ENCODE measurements at places on chromosomes 3 and 15.
A peak's percentile ranks its signal among the peaks of the same experiment; 100 is the strongest.

DNA sequence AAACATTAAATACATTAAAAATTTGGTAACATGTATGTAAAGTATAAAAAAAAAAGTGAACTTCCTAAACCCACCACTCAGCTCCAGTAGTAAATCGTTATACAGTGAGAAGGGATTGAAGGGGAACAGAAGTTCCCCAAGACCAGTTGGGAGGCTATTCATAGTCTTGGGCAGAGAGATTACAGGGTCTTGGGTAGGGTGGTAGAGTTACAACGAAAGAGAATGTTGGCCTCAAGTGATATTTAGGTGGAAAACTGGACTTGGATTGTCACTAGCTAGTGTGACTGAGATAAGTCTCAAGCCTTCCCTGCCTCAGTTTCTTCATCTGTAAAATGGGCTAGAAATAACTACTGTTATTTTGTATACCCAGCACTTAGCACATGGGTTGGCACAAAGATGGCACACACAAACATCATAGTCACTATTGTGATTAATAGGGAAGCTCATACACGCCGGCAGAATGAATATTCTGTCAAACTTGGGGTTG is 431 bp upstream of the YEATS2 start:
- DNase-seq, result no peak

GRCh38 chr3:15287565-15288330 is 44.6 kb downstream of the SH3BP5 start:
- DNase-seq, result no peak

- peak; percentile 56 for DNase-seq
Observed at GRCh38 chr3:141796889-141797781, 33.9 kb downstream of the GRK7 start.

DNA sequence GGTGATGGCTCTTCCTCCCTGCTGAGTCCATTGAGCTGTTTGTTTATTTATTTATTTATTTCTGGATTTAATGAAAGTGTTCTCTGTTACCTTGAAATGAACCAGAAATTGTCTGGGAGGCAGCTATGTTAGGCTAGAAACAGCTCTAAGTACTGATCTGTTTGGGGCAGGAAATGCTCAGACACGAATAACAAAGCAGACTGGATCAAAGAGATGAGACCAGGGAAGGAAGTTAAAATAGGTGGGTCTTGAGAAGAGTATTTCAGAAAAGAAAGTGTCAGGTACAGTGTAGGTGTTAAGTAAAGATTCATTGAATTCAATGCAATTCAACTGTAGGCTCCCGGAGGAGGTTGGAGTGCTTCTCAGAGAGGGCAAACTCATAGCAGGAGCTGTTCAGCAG is 173.3 kb downstream of the IL20RB start:
- no peak for DNase-seq

GRCh38 chr3:51712038-51712420 is 5.2 kb downstream of the GRM2 start:
- no peak for DNase-seq

- no peak for DNase-seq
Observed at GRCh38 chr3:151171145-151171757, 31.8 kb downstream of the GPR171 start.

DNA sequence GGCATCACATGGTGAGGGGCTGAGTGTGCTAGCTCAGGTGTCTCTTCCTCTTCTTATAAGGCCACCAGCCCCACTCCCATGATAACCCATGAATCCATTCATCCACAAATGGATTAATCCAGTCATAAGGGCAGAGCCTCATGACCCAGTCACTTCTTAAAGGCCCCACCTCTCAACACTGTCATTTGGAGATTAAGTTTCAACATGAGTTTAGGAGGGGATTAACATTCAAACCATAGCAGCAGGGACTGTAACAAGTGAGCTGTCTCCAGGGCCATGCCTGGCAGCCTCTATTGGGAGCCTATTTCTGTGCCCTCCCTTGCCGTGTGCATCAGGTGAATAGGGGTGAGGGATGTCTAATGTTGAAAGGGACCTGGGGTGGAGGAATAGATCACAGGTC is 77.5 kb downstream of the CHRD start:
- DNase-seq, result no peak

GRCh38 chr15:58934521-58934920 is 1.0 kb upstream of the SLTM start:
- DNase-seq, result no peak

DNA sequence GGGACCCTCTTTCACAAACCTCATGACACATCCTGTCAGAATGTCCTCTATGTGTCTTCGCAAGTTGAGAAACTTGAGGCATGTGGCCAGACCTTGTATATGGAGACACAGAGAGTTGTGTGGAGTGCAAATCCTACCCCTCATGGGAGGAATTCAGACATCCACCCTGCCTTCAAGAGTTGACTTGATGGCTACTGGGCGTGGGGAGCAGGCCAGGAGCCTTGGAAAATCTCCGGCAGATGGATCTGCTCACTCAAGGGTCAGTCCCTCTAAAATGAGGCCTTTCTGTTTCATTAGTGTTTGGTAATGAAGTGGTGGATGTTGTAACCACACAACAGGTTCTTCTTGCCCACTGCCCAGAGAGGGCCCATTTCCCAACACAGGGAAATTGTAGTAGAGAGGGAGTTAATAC is 79.0 kb downstream of the ASB7 start:
- no peak for DNase-seq

DNA sequence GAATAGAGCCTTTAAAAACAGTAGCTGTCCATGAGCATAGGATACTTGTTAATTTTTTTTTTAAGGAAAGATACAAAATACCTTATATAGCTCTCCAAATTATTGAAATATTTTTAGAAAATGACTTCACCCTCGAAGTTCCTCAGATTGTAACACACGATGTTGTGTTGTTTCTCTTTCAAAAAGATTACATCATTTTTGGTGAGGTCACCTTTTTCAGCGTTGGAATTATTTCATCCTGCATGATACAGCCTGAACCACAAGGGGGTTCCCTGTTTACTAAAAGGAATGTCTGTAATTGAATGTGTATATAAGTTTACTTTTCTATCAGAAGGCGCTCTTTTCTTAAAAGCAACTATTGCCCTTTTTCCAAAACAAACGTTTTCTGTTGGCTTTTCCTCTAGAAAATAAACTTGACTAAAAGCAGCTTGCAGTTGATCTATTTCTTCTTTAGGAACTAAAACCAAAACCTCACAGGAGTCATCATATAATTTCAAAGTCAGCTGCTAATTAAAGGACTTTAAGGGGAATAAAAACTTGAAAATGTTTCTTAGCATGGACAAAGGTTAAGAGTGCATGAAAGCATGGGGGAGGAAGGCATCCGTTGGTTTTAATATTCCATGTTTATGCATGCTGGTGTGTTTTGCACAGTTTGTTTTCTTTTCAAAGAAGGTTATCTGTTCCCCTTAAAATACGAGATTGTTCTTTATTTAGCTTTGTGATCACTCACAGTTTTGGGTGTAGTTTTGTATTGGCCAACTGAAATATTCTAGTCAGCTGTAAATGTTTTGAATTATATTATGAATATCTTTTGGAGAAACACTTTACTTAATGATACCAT is 29.4 kb downstream of the LYSMD4 start:
- no peak for DNase-seq

- no peak for DNase-seq
Observed at GRCh38 chr3:155948476-155948875, 78.0 kb downstream of the GMPS start.

DNA sequence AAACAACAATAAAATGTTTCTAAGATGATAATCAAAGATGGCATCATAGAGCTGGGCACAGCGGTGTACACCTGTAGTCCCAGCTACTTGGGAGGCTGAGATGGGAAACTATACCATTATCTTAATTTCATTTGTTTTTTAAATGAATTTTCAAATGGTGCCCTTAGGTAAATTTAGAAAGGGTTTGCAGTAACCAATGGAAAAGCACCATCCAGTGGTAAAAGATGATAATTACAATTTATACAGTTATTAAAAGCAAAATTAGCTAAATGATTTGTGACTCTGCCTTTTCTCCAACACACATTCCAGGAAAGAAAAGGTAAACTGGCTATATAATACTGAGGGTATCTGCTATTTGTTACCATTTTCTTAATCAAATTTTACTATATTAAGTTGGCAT is 14.4 kb upstream of the ANKRD28 start:
- no peak for DNase-seq

DNA sequence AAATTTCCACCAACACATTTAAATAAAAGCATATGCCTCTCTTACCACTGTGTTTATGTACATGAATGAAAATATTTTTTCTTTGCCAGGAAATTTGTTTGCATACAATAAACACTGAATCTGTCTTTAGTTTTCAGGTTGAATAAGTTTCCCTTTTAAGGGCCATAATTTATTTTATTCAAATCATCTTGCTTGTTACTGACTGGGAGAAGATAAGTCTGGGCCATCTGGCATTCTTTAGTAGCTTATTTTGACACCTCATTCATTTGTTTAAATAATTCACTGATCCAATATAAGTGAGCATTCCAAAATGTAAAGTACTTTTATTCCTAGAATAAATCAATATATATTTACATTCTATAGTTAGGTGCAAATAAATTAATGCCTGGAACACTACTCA is 1001.3 kb downstream of the PLOD2 start:
- no peak for DNase-seq

DNA sequence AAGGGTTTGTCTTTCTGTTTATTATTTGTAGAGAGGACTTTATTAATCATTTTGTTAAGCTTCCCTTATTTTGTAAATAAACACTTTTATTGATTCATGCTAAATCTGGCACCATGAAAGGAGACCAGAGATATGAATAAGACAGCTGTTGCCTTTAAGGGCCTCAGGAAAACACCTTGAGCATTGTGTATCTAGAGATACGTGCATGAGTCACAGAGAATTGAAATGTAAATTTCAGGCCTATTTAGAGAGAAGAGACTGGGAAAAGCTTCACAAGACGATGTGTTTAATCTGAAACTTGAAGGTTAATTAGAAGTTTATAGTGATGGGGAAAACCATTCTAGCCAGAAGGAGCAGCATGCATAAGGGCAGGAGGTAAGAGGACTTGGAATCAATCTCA is 28.6 kb upstream of the UTS2B start:
- no peak for DNase-seq

DNA sequence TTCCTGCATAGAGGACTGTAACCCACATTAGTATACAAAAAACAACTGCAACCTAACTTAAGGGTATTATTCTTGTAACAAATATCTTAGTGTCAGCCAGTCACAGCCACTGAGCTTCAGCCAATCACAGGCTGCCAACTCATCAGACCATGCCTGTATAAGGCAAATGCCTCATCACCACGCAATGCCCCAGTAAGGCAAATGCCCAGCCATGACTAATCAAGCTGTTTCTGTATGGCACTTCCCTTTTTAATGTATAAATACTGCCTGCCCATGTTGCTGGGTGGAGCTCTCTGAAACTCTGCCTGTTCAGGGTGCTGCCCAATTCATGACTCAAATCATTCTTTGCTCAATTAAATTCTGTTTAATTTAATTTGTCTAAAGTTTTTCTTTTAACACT is 18.4 kb upstream of the GABRA5 start:
- DNase-seq, result no peak

DNA sequence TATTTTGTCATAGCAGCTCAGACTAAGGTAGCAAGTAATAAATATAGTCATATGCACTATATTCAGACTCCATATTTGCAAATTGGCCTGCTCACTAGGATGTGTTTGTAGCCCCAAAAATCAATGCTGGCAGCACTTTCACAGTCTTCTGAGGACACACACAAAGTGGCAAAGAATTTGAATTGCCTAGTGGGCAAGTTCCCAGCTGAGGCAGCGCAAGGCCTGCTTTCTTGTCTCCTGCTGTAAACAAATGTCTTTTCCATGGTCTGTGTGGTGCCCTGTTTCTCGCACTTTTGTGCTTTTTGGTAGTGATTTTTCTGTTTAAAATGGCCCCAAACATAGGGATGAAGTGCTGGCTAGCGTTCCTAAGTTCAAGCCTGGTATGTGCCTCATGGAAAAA is 416.0 kb downstream of the OCA2 start:
- DNase-seq, result no peak

DNA sequence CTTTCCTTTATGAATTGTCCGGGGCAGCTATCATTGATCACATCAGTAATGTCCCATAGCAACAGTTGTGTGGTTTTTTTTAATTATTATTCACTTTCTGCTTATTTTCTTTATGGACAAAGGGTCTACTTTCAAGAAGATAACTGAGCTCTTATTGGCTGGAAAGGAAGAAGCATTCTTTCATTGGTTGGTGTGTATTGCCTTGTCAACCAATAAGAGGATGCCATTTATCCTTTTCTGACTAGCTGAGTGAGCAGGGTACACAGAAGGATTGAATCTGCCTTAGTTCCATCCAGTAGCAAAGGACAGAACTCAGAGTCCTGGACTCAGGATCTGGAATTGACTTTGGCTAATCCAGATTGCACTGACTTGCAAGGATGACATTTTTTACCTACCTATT is 13.2 kb upstream of the AEN start:
- no peak for DNase-seq

- peak; percentile 42 for DNase-seq
Observed at GRCh38 chr15:51864408-51865056, 35.1 kb downstream of the TMOD3 start.

- peak; percentile 72 for DNase-seq
Observed at GRCh38 chr3:46558184-46559043, 7.7 kb downstream of the LRRC2 start.

DNA sequence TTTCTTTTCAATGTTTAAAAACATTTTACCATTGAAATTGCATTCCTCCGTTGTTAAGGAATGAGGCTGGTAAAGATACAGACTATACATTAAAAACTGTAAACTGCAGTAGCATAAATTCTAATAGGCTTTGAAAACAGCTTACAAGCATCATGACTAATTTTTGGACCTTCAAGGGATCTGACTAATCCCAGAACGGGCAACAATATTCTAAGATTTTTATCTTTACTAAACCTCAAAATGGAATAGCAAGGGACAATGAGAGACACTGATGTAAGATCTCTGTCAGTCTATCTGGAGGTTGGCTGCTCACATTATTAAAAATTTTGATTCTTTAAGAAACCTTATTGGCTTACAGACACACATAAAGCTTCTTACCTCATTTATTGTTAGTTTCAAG is 74.7 kb downstream of the BTD start:
- DNase-seq, result no peak

- DNase-seq, result peak; percentile 43
Observed at GRCh38 chr3:183227586-183227985, 25.5 kb upstream of the B3GNT5 start.

DNA sequence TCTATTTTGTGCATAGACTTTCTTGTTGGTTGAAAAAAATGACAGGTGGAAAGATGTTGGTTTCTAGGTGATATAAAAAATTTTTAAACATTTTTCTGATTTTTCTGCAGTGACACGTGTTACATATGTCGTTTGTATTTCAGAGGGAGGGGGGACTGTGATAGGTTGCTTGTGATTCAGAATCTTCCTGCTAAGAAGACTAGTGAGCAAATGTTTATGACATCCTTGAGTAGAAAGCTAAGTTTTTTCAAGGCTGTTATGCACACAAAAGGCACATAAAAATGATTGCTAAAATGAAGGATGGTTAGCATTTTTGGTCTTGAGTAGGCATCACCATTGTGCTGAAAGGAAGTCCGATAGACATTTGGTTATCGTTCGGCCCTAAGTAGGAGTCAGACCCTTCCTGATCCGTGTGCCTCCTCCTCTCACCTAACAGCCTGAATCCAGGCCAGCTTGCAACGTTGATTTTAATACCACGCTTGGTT is 1.5 kb downstream of the ZNF639 start:
- DNase-seq, result no peak
